Left kidney (tissue), 8 donors: ENCODE measurements at places on chromosomes 1 and 21.

GRCh38 chr1:92480200-92480812, 6.4 kb downstream of the GFI1 start:
- no peak for DNase-seq

DNA sequence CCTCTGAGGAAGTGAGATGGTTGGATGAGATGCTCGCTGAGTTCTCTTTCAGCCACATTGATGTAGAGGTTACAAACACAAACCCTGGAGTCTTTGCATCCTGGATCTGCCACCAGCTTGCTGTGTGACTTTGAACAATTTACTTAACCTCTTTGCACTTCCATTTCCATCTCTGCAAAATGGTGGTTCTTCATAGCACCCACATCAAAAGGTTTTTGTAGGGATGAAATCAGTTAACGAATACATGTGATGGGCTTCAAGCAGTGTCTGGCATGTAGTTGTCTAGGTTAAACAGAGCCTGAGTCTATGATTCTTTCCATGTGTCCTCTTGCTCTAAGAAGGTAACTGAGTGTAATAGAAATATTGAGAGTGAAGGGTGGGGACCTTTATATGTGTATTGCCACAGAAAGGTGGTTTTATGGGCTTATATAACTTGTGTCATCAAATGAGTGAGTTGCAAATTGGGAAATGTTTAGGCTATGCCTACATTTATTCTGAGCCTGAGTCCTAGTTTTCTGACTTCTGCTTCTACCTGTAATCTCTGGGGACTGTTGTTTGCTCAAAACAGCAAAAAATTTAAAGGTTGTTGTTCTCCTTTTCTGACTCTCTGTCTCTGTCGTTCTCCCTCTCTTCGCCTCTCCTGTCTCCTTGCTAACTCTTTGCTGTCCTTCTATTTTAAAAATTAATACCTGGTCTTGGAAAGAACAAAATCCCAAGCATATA, 27.3 kb upstream of the LRRN2 start:
- no peak for DNase-seq

DNA sequence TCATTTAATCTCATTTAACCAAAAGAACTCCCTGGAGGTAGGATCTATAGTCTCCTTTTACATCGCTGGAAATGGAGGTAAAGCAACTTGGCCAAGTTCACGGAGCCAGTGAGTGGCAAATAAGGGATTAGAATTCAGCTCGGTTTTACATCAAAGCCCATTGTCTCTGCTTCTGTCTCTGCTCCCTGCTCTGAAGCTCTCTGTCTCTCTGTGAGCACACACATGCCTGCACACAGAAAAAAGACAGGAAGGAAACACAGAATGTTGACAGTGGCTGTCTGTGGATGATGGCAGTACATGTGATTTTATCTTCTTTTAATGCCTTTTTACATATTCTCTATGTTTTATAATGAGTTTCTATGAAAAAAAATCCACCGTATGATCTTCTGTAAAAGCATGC, 8.9 kb upstream of the DHRS3 start:
- DNase-seq: no peak

DNA sequence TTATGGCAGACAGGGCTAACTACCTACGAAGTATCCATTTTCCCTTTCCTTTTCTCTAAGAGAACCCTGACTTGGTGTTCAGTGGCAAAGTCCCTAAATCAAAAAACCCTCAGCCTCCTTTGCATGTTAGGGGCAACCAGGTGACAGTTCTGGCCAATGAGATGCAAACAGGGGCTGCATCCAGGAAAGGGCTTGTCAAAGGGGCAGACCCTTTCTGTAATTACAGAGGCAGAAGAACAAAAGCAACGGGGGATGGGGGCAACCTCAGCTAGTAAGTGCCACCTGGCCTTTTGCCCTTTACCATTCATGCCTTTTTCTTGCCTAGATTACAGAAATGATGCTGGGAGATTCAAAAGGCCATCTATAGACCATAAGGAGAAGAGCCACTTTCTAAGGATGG, 34.4 kb downstream of the GLUL start:
- no peak for DNase-seq

DNA sequence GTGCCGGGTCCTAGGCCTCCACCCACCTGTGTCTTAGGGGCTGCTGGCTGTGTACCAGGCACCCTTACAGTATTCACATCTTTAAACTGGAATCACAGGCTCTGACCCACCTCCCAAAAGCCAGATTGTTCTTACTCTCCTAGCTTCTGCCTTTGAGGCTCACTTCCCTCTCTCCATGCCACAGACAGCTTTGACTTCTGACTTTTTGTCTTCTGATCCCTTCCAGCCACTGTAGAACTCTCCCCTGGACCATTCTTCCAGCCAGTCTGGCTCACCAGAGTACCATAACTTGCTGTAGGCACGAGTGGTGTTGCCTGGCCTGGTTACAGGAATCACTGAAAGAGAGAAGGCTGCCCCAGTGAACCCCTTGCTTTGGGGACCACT, 58.1 kb upstream of the STUM start:
- DNase-seq: no peak

- no peak for DNase-seq
Observed at GRCh38 chr1:175193527-175193910, 943 bp upstream of the KIAA0040 start.

DNA sequence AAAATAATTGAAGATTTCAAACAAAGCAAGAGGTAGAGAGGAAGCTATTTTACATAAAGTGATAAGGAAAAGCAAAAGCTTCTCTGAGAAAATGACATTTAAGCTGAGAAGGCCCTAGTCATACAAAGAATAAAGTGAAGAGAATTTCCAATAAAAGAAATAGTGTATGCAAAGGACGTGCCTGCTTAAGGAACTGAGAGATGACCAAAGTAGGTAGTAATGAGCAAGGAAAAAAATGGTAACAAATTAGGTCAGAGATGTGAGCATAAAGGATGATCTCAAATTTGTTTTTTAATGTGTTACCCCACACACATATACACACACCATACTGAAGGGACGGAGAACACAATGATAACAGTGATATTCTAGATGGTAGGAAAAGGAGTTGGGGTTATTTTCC, 46.4 kb downstream of the NRIP1 start:
- no peak for DNase-seq

DNA sequence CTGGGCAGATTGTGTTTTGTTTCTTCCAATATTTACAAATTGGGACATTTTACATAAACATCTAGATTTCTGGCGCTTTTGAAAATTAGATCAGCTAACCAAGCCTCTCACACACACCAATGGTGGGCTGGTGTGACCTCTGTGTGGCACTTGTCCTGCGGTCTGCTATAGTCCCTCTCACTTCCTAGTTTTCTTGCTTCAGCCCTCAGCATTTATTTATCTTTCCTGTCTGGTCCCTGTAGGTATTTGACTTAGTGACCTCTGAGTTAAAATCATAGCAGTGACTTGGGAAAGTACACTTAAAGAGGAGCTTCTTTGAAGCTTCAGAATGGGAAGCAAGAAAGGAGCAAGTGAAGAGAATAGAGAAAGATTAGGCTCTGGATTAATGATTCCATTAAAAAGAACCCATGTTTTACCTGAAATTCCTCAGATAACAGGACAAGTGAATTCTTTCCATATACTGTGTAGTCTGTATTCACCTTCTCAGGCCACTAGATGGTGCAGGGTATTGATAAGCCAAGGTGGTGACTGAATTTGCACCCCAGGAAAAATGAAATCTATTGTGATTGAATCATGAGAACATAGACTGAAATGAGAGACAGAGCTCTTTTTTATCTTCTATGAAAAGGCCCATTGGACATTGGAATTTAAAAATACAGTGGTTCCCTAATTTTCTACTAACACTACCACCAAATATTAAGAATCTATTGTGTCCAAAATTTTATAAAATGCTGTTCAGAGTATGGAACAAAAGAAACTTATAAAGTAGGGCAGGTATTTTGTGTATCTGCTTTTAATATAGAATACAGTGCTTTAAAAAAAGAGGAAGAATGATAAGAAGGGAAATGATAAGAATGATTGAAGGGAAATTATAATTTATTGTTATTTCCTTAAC, 7.1 kb upstream of the DIPK1A start:
- no peak for DNase-seq
